ENCODE measurements at places on chromosomes 16 and 17. TPM values are rescaled to one million over a fixed set of nuclear protein-coding genes. Genes with fewer than 3 reads are reported as not detected.

The GRIN2A gene
- 0.74 TPM for total RNA-seq

The STH gene
- total RNA-seq, result not detected

The AIPL1 gene
- total RNA-seq, result not detected

The CCL4 gene
- 25.3 TPM for total RNA-seq

The MT1G gene
- total RNA-seq, result 41.5 TPM

The KRT20 gene
- total RNA-seq, result 1.2 TPM

The CPNE2 gene
- 60.1 TPM for total RNA-seq

The ALOXE3 gene
- not detected for total RNA-seq

The SLFN14 gene
- not detected for total RNA-seq

The KRTAP9-2 gene
- total RNA-seq, result not detected

The TBC1D3I gene
- 0.19 TPM for total RNA-seq

The EME1 gene
- total RNA-seq, result not detected

The CACNG5 gene
- total RNA-seq, result not detected

The ZNF319 gene
- total RNA-seq, result 7.5 TPM

The SEZ6 gene
- not detected for total RNA-seq

The PRSS33 gene
- total RNA-seq, result not detected

The C1QTNF8 gene
- total RNA-seq, result not detected

The TMC7 gene
- 3.2 TPM for total RNA-seq

The CCL1 gene
- not detected for total RNA-seq

The TUBG2 gene
- 17.6 TPM for total RNA-seq

The KRTAP4-2 gene
- total RNA-seq, result not detected

The AURKB gene
- not detected for total RNA-seq

The HOXB2 gene
- 19.3 TPM for total RNA-seq

The SMIM5 gene
- total RNA-seq, result 0.42 TPM

The MRM3 gene
- 12.7 TPM for total RNA-seq

Measured in mesenteric fat pad (tissue), 1 donor.